ENCODE measurements at places on chromosomes 6 and 20.

DNA sequence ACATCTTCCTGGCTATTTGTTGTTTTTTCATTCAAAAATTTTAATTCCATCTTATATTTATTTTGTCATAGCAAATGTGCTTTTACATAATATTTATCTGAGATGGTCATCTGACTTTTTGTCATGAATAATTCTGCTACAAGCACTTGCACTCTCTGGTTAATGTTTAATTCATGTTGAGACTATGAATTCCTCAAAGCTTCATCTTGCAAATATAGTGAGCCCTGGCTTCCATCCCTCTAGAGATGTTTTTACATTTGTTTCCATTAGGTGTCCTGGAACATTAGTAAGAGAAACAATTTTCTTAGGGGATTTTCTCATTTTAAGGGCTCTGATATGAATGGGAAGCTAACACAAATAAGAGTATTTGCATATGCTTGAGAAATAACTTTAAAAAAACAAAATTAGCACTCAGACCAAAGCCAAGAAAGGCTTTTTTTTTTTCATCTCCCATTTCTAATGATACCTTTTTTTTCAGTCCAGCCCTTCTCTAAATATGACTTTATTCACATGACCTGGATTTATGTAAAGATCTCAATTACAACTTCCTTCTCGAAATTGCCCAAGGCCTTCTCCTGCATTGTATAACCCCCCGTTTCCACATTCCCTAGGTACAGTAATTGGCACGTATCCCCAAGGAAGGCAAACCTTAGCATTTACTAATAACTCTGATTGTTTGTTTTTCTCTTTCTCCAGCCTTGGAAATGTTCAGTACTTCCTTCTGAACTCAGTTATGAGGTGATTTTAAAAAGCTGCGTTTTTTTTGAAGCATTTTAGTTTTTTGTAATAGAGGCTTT, 797.0 kb upstream of the GJE1 start:
- no peak for DNase-seq

GRCh38 chr6:32659856-32660595, 6.4 kb downstream of the HLA-DQB1 start:
- DNase-seq = no peak

DNA sequence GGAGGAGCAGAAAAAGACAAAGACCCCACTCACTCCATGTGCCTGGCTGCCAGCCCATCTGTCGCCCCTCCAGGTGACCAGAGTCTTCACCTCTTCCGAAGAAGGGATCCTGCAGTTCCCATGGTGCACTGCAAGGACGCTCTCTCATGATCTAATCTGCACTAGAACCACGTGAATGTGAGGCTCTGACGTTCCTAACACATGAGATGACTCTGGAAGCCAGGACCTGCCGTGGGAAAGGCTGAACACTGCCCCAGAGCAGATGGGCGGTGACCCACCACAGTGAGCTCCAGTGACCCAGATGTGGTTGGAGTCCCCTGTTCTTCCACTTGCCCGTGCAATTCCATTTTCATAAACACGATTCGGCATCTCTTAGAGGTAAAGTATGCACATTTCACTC, 39.6 kb upstream of the PDE10A start:
- no peak for DNase-seq

DNA sequence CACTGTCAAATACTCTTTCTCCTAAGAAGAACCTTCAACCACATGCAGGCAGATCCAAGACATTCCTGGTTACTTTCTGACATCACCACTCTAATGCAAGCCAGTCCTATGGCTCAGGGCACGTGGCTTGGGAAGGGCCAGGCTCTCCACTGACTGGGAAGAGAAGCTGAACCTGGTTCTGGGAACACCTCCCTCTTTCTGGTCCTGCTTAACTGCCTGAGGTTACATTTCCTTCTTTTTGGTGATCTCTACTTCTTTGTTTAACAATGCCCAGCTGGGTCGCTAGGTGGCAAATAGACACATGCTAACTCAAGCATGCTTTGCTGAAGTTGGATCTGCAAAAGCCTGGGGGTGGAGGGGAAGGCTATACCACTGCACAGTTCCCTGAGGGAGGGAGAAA, 249.8 kb downstream of the GMDS start:
- no peak for DNase-seq

- peak; percentile 25 for DNase-seq
These were observed 84.6 kb upstream of the F13A1 start for GRCh38 chr6:6405031-6405430.

- peak; percentile 86 for DNase-seq
These were observed 2.8 kb upstream of the RNASET2 start for GRCh38 chr6:166958926-166959861.

GRCh38 chr6:47377971-47378370, 68.3 kb upstream of the TNFRSF21 start:
- DNase-seq = no peak

GRCh38 chr20:40336533-40336932, 352.5 kb downstream of the MAFB start:
- DNase-seq = no peak

GRCh38 chr6:99790679-99791078, 184.0 kb downstream of the PRDM13 start:
- peak; percentile 7 for DNase-seq

- DNase-seq = peak; percentile 79
These were observed 648 bp downstream of the COL19A1 start for GRCh38 chr6:69866770-69867638.

DNA sequence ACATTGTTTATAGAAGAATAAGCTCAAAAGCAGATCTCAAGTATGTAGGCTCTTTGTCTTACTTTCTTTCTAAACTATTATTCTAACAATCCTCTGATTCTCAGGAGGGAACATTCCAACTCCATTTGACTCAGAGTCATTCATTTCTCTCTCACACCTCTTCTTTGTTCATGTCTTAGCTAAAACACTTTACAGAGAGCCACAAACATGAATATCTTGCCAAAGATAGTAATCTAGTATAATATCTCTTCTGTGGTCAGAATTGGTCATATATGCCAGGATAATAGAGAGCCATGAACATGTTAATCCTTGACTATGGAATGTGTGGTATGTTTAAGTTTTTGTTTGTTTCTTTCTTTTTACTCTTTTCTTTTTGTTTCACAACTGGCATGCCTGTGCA, 456.0 kb upstream of the PTCHD4 start:
- no peak for DNase-seq

GRCh38 chr6:147639279-147639678, 130.8 kb downstream of the SAMD5 start:
- DNase-seq = no peak

DNA sequence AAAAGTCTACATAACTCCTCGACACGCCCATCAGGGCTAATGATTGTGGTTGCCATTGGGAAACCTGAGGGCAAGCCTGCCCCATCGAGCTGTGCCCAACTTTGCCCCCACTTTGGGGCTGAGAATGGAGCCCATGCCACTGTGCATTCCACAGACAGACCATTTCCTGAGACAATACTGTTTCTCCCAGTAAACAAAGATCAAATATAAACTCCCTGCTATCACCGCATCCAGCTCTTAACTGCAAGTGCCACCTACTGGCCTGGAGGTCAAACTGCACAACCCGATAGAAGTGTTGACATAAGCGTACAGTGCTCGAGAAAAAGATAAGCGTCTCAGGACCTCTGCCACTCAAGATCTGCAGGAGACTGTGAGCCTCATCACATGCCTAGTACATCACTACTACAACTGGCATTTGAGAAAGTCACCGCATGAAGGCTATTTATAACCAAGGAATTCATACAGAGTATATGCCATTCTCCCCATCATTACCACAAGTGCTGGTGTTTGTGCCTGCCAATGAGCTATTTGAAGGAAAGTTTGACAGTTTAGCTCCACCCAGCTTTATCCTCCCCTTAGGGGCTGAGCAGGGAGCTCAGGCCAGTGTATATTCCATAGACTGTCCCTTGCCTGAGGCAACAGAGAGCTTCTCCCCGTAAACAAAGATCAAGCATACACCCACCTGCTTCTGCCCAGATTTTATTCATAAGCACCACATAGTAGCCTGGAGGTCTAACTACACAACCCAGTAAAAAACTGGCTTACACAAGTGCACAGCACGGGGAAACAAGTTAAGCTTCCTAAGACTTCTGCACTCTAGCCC, 4.5 kb upstream of the DEFB126 start:
- DNase-seq = peak; percentile 44

GRCh38 chr6:148192310-148192709, 150.3 kb upstream of the SASH1 start:
- DNase-seq = no peak

GRCh38 chr6:138597336-138597735, 98.0 kb upstream of the NHSL1 start:
- no peak for DNase-seq

GRCh38 chr6:135877666-135878065, 26.2 kb downstream of the PDE7B start:
- DNase-seq = no peak

GRCh38 chr6:29724937-29725869, 2.0 kb downstream of the HLA-F start:
- no peak for DNase-seq

- no peak for DNase-seq
These were observed 2.5 kb downstream of the SLC17A1 start for GRCh38 chr6:25829375-25829774.

DNA sequence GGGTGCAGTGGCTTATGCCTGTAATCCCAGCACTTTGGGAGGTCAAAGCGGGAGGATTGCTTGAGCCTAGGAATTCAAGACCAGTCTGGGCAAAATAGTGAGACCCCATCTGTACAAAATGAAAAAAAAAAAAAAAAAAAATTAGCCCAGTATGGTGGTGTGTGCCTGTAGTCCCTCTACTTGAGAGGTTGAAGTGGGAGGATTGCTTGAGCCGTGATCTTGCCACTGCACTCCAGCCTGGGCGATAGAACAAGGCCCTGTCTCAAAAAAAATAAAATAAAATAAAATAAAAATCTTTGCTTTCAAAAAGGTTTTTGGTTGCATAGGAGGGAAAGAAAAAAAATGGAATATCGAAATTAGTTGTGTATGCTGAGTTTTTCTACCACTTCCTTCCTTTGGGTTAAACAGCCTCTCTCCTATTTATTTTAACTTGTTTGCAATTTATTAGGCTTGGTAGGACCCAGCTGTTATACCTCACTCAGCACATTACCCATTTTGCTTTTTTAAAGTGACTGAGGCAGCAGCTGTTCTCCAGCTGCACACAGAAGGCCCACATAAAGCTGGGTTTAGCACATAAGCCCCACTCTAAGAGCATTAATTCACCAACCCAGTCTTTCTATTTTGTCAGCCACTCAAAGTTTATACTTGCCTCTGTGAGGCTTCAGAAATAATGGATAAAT, 152.3 kb downstream of the ZFAND3 start:
- DNase-seq = no peak

- no peak for DNase-seq
These were observed 52.3 kb upstream of the IL20RA start for GRCh38 chr6:137097057-137097456.

DNA sequence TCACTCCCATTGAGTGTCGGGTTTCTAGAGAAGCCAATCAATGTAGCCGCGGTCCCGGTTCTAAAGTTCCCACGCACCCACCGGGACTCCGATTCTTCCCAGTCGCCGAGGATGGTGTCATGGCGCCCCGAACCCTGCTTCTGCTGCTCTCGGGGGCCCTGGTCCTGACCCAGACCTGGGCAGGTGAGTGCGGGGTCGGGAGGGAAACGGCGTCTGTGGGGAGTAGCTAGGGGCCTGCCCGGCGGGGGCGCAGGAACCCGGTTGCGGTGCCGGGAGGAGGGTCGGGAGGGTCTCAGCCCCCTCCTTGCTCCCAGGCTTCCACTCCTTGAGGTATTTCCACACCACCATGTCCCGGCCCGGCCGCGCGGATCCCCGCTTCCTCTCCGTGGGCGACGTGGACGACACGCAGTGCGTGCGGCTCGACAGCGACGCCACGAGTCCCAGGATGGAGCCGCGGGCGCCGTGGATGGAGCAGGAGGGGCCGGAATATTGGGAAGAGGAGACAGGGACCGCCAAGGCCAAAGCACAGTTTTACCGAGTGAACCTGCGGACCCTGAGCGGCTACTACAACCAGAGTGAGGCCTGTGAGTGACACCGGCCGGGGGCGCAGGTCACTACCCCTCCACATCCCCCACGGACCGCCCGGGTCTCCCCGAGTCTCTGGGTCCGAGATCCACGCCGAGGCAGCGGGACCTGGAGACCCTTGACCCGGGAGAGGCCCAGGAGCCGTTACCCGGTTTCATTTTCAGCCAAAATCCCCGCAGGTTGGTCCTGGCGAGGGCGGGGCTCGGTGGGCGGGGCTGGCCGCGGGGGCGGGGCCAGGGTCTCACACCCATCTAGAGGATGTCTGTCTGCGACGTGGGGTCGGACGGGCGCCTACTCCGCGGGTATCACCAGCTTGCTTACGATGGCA, 35.2 kb upstream of the HLA-G start:
- DNase-seq = no peak
